LHCN-M2 (cell line): ENCODE measurements at places on chromosomes 16 and 17.

DNA sequence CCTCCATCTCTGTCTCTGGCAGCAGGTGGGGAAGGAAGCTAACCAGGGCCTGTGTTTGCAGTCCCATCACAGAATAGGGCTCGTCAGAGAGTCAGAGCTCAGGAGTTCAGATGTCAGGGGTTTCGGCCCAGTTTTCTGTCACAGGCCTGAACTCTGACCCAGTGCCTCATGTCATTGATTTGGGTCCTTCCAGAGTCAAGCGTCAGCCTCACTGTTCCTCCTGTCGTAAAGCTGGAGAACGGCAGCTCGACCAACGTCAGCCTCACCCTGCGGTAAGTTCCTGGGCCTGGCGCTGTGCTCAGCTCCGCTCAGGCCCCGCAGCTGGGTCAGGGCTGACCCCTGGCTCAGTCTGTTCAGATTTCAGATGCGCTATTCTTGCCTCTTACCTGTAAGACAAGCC, 10.7 kb downstream of the CTNS start:
- DNase-seq = no peak

DNA sequence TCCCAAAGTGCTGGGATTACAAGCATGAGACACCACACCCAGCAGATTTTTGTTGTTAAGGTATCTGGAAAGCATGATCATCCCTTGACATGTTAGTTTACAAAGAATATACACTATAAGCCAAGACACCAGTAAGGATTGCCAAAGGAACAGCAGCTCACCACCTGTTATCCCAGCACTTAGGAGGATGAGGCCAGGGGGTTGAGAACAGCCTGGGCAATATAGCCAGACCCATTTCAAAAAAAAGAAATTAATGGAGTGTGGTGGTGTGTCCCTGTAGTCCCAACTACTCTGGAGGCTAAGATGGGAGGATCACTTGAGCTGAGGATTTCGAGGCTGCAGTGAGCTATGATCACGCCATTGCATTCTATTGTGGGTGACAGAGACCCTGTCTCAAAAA, 5.1 kb downstream of the ANKRD40CL start:
- DNase-seq = no peak

- DNase-seq = peak; percentile 75
Observed at GRCh38 chr17:78497115-78497540, 80.1 kb downstream of the DNAH17 start.

DNA sequence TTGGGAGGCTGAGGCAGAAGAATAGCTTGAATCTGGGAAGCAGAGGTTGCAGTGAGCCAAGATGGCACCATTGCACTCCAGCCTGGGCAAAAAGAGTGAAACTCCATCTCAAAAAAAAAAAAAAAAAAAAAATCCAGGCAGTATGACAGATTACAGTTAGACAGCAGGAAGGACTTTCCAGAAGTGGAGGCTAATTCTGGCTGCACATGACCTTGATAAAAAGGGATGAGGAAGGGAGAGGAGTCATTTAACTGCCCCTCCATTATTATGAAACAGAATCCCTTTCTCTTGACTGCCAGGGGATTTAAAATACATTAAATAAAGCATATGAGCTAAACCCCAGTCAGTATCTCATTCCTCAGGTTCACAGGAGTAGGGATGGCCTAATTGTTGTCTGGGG, 1.8 kb upstream of the ARHGAP23 start:
- no peak for DNase-seq

DNA sequence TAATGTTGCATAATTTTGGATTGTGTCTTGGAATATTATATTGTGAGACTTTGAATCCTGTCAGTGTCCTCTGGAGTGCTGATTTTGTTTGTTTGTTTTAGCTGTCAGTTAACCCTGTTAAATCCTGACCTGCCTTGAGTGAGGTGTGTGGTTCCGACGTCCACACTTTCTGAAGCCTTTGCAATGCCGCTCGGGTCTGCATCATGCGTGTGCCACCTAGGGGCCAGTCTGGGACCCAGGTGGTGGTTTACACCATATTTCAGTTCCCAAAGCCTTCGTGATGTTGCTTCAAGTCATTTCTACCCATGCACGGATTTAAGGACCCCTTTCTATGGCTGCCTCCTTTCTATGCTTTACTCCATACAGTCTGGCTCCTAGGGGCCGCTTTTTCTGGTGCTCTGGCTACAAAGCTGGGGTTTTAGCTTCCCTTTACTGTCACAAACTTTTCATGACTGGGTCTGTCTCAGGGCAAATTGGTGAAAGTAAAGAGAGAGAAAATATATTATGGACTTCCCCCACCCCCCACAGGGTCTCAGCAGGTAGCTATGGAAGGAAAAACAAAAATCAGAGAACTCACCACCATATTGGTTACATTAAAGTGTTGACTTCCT, 11.4 kb upstream of the OR4D1 start:
- no peak for DNase-seq

DNA sequence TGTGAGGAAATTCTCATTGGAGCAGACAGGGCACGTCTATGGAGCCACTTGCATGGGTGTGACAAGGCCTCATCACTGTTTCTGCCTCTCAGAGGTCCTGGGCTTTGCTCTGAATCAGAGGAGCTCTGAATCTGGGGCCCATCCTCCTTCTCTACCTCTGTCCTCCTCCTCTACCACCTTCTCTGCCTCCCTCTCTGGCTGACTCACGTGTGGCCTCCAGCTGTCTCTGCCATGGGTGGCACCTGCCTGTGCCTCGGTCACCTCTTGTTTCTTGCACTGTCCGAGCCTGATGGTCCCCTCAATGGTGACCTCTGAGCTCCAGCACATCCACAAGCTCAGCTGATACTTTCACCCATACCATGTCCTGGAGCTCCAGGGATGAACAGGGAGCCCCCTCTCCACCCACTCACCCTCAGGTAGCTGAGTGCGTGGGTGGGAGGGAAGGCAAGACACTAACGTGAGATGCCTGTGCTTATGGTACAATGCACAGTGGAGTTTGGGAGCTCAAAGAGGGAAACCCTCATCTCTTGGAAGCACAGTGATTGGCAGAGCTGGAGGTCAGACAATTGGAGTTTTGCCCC, 116.4 kb upstream of the CRHR1 start:
- no peak for DNase-seq

DNA sequence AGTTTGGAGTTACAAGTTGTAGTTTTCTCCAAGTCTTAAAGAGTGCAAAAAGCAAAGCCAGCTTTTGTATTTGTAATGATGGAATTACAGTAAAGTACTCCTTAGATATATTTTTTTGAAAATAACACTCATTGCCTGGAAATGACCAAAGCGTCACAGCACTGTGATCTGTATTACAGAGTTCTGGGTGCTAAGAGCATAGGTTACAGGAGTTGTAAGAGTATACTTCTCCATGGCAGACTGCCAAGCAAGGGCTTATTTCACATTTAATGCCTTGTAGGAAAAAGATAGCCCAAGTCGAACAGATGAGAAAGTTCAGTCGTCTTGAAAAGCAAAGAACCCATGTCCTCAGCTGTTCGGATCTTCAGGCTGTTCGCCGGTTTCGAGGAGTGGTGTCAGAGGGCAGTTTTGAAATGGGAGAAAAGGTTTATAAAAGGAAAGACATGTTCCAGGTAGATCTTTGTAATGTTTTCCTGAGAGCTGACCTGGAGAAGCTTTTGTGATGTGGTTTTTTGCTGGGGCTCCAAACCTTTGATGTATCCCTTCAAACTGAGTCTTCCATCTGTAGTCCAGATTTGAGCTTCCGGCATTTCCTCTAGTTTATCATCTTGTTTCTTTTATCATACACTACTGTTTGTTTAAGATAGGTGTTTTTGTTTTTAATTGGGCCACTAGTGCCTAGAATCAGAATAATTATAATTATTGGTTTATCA, 41.3 kb downstream of the ERCC4 start:
- DNase-seq = peak; percentile 41

DNA sequence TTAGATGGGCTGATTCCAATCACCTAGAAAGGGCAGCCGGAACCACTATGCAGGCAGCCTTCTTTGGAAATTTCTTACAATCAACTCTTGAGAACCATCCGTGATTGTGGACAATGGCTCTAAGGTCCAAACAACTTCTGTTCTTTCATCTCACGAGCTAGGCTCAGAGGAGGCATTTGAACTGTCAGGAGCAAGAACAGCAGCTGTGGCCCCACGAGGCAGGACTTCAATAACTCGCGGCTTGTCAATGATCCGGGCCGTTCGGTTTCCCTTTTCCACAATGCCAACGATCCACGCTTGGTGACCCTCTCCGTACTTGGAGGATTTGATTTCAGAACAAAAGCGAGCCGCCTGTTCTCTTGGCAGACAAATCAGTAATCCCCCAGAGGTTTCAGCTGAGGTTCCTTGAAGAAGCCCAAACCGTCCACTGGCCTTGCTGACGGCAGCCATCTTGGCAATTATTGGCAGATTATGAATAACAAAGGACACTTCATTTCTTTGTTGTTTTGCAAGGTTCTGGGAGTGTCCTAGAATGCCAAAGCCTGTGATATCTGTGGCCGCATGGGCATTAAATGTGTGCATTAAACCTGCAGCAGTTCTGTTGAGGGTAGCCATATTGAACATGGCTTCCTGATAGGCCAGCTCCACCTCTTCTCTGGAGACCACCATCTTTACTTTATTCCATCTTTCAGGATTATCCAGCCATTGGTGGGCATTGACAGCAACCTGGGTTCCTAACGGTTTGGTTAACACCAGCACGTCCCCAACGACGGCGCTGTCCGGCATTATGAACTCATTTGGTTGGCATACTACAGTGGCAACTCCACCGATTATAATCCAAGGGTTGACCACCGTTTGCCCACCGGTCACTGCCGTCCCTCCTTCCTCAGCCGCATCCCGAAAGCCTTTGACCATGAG, 1.2 kb downstream of the SEPHS2 start:
- DNase-seq = no peak

GRCh38 chr16:24975428-24975889, 39.7 kb downstream of the ARHGAP17 start:
- no peak for DNase-seq

DNA sequence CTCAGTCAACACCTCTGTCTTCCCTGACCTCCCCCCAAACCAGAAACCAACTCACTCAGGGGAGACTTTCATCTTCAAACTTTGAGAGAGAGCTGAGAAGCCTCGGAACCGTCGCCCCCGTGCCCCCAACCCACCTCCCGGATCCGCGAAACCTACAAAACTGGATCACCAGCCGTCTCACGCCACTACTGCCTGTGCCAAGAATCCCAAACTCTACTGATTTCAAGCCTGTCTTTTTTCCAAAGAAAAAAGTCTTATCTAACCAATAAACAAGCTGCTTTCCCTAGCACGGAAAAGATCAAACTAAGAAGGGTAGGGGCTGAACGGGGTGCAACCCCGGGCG, 2.0 kb downstream of the AXIN2 start:
- no peak for DNase-seq

- DNase-seq = no peak
Observed at GRCh38 chr17:28055546-28056275, 13.2 kb downstream of the NLK start.

DNA sequence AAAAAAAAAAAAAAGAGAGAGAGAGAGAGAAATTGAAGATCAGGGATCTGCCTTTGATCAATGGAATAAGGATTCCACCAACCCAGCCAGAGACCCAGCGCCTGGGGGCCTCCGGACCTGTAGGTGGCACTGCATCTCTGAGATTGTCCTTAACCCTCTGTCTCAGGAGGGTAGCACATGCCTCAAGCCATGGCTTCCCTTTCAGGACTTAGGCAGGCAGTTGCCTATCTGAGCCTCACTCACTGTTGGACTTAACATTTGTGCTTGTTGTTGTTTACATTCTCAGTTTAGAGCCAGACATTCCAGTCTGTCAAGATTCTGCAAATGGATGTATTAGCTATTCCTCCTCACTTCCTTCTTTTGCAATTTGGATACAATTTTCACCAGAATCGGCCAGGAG, 5.1 kb upstream of the SCNN1B start:
- no peak for DNase-seq

DNA sequence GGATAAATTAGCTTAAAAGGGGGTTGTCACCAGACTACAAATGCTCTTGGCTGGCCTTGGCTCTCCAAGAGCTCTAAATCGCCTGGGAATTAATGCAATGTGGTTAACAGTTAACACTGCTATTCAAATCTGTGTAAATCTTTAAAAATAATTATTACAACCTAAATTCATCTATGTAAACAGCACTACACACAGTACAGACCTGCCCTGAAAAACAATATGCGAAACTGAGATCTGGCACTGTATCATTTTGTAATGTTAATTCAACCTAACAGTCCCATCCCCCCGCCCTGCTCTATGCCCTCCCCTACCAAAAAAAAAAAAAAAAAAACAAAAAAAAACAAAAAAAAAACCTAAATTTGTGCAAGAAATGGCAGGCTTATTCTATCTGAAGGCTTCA, 40.9 kb downstream of the DCUN1D3 start:
- DNase-seq = no peak

GRCh38 chr17:82938486-82938872, 98.7 kb upstream of the ZNF750 start:
- no peak for DNase-seq

DNA sequence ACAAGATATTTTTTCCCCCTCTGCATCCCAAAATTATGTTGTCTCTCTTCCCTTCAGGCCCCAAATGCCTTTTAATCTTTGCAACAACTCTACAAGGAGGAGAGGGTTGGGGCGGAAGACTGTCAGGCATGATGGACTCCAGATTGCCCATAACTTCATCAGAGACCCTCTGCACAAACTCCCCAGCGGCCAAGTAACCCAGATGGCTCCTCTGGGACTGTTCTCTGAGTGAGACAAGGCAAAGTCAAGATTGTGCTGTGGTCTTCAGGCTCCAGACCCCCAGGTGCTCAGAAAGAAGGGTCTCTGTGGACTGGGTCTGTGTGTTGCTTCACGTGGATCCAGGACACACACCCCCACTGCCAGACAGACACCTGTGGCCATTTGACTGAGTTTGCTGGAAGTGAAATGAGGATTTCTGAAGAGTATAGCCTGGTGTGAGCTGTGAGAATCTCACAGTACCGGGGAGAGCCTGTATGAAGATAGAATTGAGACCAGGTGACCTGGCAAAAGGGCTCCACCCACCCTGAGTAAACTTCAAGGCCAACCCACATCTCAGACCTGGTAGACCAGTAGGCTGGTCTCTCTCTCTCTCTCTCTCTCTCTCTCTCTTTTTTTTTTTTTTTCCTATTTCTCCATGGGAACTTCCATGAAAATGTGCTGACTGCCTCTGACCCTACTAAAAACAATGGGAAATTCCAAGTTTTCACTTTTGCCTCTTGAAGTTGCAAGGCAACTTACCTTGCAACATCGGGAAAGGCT, 354.1 kb downstream of the SOX9 start:
- no peak for DNase-seq
